ENCODE measurements at places on chromosomes 7 and 10. TPM values are rescaled to one million over a fixed set of nuclear protein-coding genes. Genes with fewer than 3 reads are reported as not detected.

The ZFAND4 gene
- 6.4 TPM for total RNA-seq

The LIMK1 gene
- total RNA-seq: 49.9 TPM

The SUGCT gene
- 12.4 TPM for total RNA-seq

The PRPS1L1 gene
- total RNA-seq: not detected

The AS3MT gene
- total RNA-seq: 1.3 TPM

The PNLIPRP3 gene
- total RNA-seq: not detected

The MAGI2 gene
- total RNA-seq: 1.4 TPM

The TAC1 gene
- total RNA-seq: 26.2 TPM

The HKDC1 gene
- total RNA-seq: 3.9 TPM

The DPYSL4 gene
- 1.6 TPM for total RNA-seq

The EEF1AKMT2 gene
- 24.1 TPM for total RNA-seq

The LEP gene
- total RNA-seq: not detected

The OR6B1 gene
- not detected for total RNA-seq

The TWIST1 gene
- 32.0 TPM for total RNA-seq

The PCDH15 gene
- total RNA-seq: not detected

The UBN2 gene
- 3.6 TPM for total RNA-seq

The PARG gene
- total RNA-seq: 16.8 TPM

The SPDYE5 gene
- total RNA-seq: not detected

The CLDN12 gene
- 48.9 TPM for total RNA-seq

The RBM28 gene
- 11.8 TPM for total RNA-seq

The ACBD7 gene
- 6.7 TPM for total RNA-seq

The HNRNPH3 gene
- total RNA-seq: 17.8 TPM

The VPS37D gene
- total RNA-seq: 2.1 TPM

The CCDC172 gene
- total RNA-seq: not detected

The MBL2 gene
- not detected for total RNA-seq

The ZNF467 gene
- total RNA-seq: not detected

The PNLIPRP2 gene
- total RNA-seq: not detected

The LRRC17 gene
- 54.3 TPM for total RNA-seq

The ZNF22 gene
- 47.1 TPM for total RNA-seq

The OAT gene
- 187 TPM for total RNA-seq

The MKI67 gene
- 41.8 TPM for total RNA-seq

The NPSR1 gene
- total RNA-seq: not detected

The PLCE1 gene
- total RNA-seq: 0.10 TPM

The UNC5B gene
- 25.3 TPM for total RNA-seq

The TRIM50 gene
- not detected for total RNA-seq

The SMO gene
- total RNA-seq: 0.29 TPM

The ANKRD1 gene
- 0.29 TPM for total RNA-seq

The ASIC3 gene
- total RNA-seq: 0.10 TPM

Data from RPMI7951 (cell line).